ENCODE measurements at places on chromosomes 5 and 9. TPM values are rescaled to one million over a fixed set of nuclear protein-coding genes. Genes with fewer than 3 reads are reported as not detected.

GPR21 gene
- total RNA-seq, result 5.5 TPM

MOB3B gene
- total RNA-seq, result 3.7 TPM

SPATA31C1 gene
- not detected for total RNA-seq

BARX1 gene
- 6.7 TPM for total RNA-seq

SPATA31D4 gene
- total RNA-seq, result not detected

SCGB3A1 gene
- not detected for total RNA-seq

RABL6 gene
- 71.8 TPM for total RNA-seq

MSMP gene
- total RNA-seq, result not detected

- no peak overlapping the region for H3K27ac ChIP-seq
- H3K27me3 ChIP-seq, result peaks cover 5% of the 10 kb centered on the region
- no peaks in the 10 kb centered on the region for H3K4me1 ChIP-seq
- H3K4me3 ChIP-seq, result no peak overlapping the region
- H3K36me3 ChIP-seq, result no peaks in the 10 kb centered on the region
Measured at GRCh38 chr5:152631221-152631620, 226.1 kb upstream of the NMUR2 start.

DNA sequence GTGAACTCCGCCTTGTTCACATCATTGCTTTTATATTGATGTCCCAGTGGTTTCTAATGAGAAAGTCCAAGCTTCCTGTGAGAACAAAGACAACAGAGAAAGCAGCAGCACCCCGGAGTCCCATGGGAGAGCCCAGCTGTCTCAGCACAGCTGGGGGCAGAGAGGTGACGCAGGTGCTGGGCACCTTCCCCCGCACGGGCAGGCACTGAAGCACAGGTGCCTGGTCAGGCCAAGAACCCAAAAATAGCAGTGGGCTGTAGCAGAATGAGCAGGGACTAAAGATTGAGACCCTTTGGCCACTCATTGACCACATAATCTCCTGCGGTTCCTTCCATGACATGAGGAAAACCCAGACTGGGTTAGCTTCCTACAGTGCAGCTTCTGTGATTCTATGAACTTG, 18.8 kb downstream of the SRD5A1 start:
- H3K4me1 ChIP-seq, result no peaks in the 10 kb centered on the region
- H3K27me3 ChIP-seq, result no peaks in the 10 kb centered on the region
- H3K36me3 ChIP-seq, result peaks cover 30% of the 10 kb centered on the region
- no peak overlapping the region for H3K4me3 ChIP-seq

DNA sequence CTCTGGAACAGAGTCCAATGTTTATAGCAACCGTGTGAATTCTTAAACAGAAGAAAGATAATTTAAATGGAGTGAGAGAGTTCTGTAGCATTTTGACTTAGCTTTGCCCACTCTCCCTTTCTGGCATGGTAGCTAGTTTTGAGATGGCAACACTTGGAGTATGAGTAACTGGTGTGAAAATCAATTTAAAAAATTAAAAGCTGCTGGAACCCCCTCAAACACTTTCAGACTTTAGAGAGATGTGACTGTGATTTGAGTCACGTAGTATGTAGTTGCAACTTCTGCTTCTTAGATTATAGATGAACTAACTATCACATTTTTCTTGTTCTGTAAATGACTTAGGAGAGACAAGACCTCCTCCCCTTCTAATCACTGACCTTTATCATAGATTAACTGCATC, 2309.5 kb upstream of the C9orf72 start:
- no peaks in the 10 kb centered on the region for H3K4me1 ChIP-seq
- DNase-seq, result no peak
- H3K27ac ChIP-seq, result no peak overlapping the region
- no peaks in the 10 kb centered on the region for H3K36me3 ChIP-seq

DNA sequence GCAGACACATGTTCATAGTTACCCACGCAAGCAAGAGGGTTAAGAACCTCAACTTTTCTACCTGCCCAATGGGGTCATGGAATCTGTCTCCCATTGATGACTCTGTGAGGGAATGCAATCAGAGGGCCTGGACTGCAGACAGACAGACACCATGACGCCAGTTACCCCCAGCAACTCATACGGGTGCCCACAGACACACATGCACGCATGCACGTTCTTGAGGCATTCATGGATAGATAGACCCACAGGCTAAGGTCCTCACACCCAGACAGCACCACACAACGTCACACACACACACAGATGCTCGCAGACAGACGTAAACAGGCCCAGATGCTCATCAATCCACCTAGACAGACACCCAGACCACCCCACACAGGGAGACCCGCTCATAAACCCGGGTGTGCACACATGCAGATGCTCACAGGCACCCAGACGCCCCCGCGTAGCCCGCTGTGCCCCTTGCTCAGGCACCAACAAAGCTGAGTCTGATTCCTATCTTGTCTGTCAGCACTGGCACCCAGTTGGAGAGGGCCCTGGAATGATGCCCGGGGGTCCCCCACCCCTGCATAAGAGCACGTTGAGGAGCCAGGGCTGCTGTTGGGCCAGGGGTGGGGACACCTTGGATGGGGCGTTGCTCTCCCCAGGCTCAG, 23.6 kb downstream of the LHX2 start:
- DNase-seq, result no peak
- H3K36me3 ChIP-seq, result peaks cover 5% of the 10 kb centered on the region
- H3K4me3 ChIP-seq, result no peak overlapping the region
- H3K27ac ChIP-seq, result no peak overlapping the region
- H3K27me3 ChIP-seq, result peaks cover 63% of the 10 kb centered on the region
- peaks cover 17% of the 10 kb centered on the region for H3K4me1 ChIP-seq

DNA sequence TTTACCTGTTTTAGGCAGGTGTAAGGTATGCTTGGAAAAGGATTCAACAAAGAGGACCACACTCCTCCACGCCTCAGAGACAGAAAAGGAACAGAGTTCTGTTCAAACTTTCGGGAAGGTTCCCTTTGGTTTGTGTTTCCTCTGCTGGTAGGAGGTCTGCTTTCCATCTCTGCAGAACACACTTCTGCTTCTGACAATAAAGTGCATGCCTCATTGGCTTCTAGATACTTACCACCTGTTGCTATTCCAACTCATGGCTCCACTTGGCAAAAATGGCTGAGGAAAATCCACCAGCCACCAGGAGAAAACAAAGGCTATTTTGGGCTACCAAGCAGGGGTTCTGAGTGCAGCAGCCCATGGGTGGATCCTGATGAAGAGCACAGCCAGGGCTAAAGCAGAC, 112.7 kb downstream of the NRG2 start:
- no peak overlapping the region for H3K27ac ChIP-seq
- H3K36me3 ChIP-seq, result peaks cover 2% of the 10 kb centered on the region
- no peaks in the 10 kb centered on the region for H3K4me1 ChIP-seq
- DNase-seq, result no peak
- H3K27me3 ChIP-seq, result peaks cover 62% of the 10 kb centered on the region

- peak overlapping the region; percentile 43 for H3K27ac ChIP-seq
- no peak overlapping the region for H3K4me3 ChIP-seq
- no peaks in the 10 kb centered on the region for H3K27me3 ChIP-seq
- no peaks in the 10 kb centered on the region for H3K36me3 ChIP-seq
Measured at GRCh38 chr5:143554918-143555477, 151.5 kb upstream of the NR3C1 start.

DNA sequence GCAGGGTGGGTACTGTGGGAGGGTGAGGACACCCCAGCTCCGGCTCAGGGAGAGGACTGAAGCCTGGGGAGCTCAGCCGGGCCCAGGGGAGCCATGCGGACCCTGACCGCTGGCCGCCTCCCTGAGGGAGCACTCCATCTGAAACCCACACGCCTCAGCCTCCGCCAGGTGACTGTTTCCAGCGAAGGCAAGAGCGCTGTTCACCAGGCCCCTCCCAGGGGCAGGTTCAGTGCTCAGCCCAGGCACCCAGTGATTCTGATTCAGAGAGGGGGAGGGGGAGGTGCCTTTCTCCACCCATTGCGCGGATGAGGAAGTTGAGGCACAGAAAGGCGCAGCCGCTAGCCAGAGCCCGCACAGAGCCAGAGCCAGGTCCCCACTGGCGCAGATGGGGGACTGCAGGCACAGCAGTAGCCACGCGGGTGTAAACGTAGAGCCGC, 27.0 kb downstream of the ADGRD2 start:
- H3K4me1 ChIP-seq, result peaks cover 5% of the 10 kb centered on the region
- no peak overlapping the region for H3K4me3 ChIP-seq
- peaks cover 25% of the 10 kb centered on the region for H3K27me3 ChIP-seq
- H3K27ac ChIP-seq, result no peak overlapping the region
- no peak for DNase-seq
- peaks cover 1% of the 10 kb centered on the region for H3K36me3 ChIP-seq

- H3K4me3 ChIP-seq, result no peak overlapping the region
- H3K36me3 ChIP-seq, result no peaks in the 10 kb centered on the region
- H3K27me3 ChIP-seq, result peaks cover 2% of the 10 kb centered on the region
Measured at GRCh38 chr5:156148301-156148700, 178.7 kb upstream of the SGCD start.
